ENCODE measurements at places on chromosomes 5 and 9.

DNA sequence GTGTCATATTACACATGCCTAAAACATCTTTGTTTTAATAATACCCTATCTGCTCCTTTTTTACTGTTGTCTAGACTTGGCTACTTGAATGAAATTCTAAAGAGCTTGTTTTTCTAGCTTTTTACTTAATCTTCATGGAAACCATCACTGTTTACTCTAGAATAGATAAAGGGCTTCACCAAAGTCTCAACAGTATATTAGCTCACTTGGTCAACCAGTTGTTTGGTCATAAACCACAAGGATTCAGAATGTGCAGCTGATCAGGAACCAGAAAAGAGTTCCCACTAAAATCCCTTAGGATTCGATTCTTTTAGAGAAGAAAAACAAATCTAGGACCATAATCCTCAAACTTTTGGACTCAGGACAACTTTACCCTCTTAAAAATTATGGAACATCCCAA is 38.0 kb downstream of the CDO1 start:
- DNase-seq, result no peak

DNA sequence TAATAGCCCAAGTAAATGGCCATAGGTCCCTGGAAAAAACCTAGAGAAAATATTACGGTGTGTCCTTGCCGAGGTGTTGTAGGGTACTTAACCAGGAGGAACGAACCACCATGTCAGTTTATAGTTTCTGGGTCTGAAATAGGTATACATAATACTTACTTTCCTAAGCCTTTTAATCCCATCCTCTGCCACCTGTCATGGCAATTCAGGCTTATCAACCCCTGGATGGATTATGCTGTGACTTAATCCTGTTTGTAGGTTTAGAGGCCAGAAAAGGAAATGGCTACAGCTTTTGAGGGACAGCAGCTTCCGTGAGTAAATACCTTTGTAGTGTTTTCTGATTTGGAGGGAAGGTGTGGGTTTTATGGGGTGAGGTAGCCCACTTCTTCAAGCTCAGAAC is 89.1 kb upstream of the PTPRD start:
- no peak for DNase-seq

DNA sequence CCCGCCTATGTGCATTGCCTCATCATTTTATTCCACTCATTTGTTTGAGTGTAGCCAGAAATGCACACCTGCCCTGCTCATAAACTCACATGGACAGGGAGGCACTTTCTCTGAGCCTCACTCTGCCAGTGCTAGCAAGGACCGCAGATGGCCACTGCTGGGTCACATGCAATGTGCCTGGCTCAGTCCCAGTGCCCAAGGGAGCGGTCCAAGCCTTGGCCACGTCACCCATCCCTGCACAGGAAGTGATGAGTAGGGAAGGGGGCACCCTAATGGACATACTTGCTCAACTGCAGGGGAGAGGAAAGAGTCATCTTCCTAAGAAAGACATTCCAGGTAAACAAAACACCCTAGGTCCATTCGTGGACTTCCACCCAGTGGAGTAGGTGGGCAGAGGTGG is 630.9 kb downstream of the IRX1 start:
- DNase-seq, result no peak

GRCh38 chr9:119418721-119419120 is 49.5 kb upstream of the BRINP1 start:
- no peak for DNase-seq

DNA sequence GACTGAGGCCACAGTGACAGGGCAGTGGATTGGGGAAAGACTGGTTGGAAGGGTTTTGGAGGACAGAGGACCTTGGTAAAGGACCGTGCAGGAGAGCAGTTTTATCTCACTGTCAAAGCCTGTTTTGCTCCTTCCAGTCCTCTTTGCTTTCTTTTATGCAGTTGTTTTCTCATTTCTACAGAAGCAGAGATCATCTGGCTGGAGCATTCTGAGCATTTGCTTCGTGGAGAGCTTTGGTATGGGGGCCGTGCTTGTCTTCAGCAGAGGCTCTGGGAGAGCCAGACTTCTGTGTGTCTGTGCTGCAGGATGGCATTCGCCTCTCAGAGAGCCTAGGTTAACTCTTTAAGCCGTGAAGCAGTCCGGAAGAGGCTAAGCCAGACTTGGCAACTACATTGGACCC is 171.8 kb upstream of the TUT7 start:
- DNase-seq, result no peak
